IPS-NIHi11 (cell line): ENCODE measurements at places on chromosomes 2 and 18.

GRCh38 chr2:85516653-85517389 lies 22.1 kb upstream of the MAT2A start:
- no peak for DNase-seq

DNA sequence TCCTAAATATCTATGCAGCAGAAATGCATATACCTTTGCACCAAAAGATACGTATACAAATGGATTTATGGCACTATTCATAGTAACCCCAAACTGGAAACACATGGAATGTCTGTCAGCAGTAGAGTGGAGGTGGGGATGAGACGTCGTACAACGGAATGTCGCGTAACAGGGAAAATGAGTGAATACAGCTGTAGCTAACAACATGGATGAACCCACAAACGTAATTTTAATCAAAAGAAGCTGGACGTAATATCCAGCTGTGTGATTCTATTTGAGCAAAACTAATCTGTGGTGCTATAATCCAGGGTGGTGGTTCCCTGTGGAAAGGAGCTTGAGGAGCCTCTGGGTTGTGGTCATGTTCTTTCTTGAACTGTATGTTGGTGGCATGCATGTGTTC lies 89.9 kb downstream of the MTA3 start:
- no peak for DNase-seq

DNA sequence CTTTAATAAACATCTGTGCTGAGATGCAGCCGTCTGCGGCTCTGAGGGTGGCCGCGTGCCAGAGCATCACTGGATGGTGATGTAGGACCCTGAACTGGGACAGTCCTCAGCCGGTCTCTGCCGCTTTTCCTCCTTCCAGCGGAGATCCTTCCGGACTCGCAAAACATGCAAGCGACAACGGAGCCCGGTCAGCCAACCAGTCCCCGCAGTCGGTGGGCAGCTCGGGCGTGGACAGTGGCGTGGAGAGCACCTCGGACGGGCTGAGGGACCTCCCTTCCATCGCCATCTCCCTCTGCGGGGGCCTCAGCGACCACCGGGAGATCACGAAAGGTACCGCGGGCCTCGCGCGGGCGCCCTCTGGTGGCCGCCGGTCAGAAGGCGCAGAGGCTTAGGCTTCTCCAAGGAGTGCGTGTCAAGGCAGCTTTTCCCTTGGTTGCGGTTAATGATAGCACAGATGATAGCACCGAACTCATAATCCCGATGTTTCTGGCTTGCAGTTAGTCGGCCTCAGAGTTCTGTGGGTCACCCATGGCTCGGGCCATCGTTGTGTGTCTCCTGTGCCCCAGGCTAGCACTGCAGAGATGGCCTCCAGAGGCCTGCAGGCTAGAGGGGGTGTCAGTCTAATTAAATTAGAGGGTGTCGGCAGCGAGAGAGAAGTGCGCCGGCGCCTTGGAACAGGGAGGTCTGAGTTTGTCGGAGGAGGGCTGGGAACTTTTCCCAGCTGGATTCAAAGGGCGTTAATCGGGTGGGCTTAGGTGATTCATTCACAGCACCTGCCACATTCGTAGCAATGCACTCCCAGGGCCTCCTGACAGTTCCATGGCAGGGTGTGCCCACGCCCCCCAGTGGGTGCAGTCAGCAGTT lies 38.5 kb downstream of the LPIN1 start:
- peak; percentile 93 for DNase-seq

GRCh38 chr2:131535526-131535925 lies 7.8 kb downstream of the CCDC74A start:
- DNase-seq: no peak

GRCh38 chr2:105660489-105660888 lies 84.2 kb upstream of the NCK2 start:
- no peak for DNase-seq

- no peak for DNase-seq
These were observed 141.7 kb upstream of the SERPINE2 start for GRCh38 chr2:224180810-224181209.

- no peak for DNase-seq
These were observed 44.2 kb downstream of the GLI2 start for GRCh38 chr2:120779781-120780283.

- no peak for DNase-seq
These were observed 484 bp downstream of the AFF3 start for GRCh38 chr2:100141906-100142305.

- no peak for DNase-seq
These were observed 3.5 kb downstream of the CAPN10 start for GRCh38 chr2:240589850-240590525.

DNA sequence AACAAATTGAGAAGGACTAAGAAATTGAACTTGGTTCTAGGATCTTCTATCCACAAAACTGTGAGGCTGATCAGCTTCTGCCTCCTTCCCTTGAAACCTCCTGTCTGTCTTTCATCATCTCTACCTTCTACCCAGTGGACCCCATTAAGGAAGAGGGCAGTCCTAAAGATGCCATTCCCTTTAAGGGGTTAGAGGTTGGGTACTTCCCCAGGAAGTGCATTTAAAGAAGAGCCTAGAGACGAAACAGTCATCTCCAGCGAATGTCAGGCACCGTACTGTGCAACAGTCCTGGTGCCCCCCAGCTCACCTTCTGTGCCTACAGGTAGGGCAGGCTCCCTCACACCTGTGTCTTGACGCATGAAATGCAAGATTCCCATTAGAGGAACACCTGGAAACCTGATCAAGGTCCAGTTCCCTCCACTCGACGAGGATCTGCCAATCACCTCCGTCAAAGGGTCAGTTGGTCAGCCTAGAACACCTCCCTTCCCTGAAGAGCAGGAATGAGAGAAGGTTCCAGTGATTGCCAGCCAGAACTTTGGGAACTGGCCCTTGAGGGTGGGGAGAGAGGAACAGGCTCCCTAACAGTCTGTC lies 20.9 kb downstream of the LOXHD1 start:
- no peak for DNase-seq

GRCh38 chr2:181334158-181334826 lies 122.9 kb upstream of the ITGA4 start:
- no peak for DNase-seq

GRCh38 chr18:71079606-71080005 lies 790.8 kb downstream of the SOCS6 start:
- no peak for DNase-seq

GRCh38 chr2:152542337-152542994 lies 174.8 kb downstream of the PRPF40A start:
- no peak for DNase-seq

GRCh38 chr2:121949271-121949670 lies 193.8 kb downstream of the TSN start:
- no peak for DNase-seq

- DNase-seq: no peak
These were observed 78.9 kb downstream of the EHD3 start for GRCh38 chr2:31312898-31313297.

- no peak for DNase-seq
These were observed 714.6 kb downstream of the ERBB4 start for GRCh38 chr2:211823886-211824479.

- DNase-seq: no peak
These were observed 511.7 kb downstream of the EPHA4 start for GRCh38 chr2:221060376-221060775.

DNA sequence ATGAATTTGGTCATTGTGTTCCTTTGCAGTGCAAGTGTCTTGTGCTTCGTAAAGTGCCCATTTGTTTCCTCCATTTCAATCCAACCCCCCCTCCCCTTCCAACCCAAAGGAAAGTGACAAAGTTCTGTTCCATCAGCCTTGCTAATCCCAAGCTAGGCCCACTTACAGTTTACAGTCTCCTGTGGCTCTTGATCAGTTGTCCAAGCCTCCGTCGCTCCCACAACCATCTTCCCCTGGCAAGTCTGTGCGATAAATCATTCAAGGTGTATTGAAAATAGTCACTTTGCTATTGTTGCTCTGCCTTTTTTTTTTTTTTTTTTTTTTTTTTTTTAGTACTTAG lies 6.5 kb downstream of the POU3F3 start:
- no peak for DNase-seq

- peak; percentile 73 for DNase-seq
These were observed 26.6 kb upstream of the LANCL1 start for GRCh38 chr2:210503001-210503623.

DNA sequence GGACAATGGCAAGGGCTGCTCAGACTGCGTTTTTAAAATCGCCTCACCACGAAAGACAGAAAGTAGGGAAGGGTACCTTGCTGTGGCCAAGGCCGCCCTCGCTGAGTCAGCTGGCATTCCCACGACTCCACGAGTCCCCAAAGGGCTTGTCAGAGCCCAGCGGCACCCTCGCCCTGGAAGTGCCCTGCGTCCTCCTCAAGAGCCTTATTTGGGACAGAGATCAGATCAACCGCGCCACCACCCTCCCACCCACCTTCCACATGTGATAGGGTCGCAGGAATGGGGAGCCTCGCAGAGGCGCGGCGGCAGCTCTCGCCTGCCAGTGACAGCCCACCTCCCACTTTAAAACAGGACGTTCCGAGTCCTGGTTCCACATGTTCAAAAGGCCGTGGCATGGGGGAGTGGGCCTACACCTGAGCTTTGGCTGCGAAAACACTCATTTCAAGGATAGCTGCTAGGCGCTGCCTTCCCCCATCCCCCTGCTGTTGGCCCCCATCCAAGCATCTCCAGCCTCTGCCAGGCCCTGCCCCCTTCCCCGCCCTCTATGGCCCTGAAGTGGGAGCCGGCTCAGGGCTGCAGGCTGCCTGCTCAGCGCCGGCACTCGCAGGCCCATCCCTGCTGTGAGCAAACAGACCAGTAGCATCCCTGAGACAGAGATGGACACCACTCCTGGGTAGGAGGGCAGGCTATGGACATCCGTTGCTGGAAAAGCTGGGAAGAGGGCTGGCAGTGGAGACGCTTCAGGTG lies 38.1 kb upstream of the ARHGEF4 start:
- DNase-seq: peak; percentile 71

GRCh38 chr2:100437751-100438150 lies 20.3 kb upstream of the CHST10 start:
- DNase-seq: no peak

GRCh38 chr2:189047171-189047888 lies 73.2 kb downstream of the COL3A1 start:
- DNase-seq: no peak

DNA sequence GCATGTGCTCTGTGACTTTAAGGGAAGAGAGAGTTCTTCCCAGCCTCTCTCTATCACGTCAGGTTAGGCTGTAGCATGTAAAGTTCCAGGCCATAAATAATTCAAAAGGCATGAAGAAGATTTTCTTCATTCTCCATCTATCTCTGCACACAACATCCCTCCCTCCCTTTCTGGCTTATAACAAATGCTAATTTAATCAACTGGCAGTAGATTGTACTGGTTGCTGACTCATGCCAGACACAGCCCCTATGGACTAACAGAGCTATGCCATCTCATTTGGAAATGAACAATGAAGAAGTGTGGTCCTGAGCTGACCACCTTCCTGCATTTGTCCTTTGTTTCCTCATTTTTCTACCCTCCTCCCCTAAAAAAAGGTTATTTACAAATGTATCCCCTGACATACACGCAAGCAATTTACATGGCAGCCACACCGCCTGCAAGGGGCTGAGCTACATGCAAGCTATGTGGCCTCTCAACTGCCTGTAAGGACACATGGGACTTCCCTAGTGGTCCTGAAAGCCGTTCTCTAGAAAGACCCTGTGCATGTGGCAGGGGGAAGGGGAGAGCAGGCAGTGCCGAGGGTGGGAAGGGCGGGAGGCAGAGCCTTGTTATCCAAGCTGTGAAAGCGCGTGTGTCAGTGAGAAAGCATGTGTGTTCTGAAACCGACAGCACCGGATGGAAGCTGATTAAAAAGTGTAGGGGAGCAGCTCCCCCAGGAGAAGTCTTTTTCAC lies 90.9 kb upstream of the KLF7 start:
- DNase-seq: no peak

DNA sequence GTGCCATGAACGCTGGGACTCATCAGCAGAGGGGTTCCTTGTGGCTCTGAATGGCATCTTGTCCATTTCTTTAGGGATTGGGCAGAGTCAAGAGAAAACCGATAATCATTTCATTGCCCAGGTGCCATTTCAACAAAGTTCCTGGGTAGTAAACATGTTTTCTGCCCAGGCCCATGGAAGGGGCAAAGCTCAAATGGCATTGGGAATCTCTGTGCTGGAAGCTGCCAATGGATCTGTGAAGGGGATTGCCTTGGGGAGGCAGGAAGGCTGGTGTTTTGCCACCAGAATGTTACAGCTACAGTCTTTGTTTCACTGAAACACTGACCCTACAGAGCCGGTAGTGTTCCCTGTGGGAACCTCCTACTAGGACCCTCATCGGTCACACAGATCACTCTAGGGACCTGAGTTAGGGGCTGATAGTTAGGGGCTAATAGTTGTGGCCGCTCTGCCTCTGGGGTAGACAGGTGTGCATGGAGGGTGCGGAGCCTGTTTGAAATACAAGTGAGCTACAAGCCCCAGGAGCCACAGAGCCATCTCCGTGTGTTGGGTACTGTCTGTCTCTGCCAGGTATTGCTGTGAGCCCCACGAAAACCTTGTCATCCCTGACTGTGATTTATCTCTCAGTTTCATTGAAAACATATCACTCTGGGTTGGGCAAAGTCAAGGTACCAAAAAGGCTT lies 224.4 kb upstream of the COPS8 start:
- no peak for DNase-seq

GRCh38 chr2:240248721-240249422 lies 108.4 kb upstream of the OTOS start:
- DNase-seq: no peak

GRCh38 chr2:150267651-150268415 lies 219.6 kb downstream of the RND3 start:
- DNase-seq: peak; percentile 26

DNA sequence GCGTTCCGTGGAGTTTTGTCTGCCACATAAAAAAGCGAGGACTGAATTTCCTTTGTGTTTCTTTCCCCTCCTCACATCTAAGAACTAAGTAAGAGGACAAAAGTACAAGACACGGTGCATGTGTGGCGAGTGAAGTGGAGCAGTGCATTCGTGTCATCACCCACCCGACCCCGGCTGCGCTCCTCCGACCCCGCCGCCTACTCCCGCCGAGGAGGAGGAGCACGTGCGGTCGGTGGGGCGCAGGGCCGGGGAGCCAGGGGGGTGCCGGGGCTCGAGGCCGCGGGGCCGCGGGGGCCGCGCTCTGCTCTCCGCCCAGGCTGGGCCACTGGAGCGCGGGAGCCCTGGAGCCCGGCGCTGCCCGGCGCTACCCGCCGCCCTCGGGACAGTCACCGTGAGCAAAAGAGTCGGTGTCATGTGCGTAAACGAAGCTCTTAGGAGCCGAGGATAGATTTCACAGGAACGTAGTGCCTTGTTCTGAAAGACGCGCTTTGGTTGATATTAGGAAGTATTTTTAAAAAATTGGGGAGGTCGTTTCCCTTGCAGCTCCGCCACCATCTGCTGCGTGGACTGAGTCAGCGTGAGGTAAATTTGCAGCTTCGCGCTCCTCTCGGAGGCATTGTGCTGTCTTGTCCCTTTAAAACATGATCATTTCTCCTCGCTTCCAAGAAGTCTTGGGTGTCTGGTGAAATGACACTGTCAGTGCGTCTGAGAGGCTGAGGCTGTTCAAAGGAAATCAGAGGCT lies 11.0 kb downstream of the TBR1 start:
- DNase-seq: no peak

- no peak for DNase-seq
These were observed 1.0 kb upstream of the PUM2 start for GRCh38 chr2:20351555-20352229.

DNA sequence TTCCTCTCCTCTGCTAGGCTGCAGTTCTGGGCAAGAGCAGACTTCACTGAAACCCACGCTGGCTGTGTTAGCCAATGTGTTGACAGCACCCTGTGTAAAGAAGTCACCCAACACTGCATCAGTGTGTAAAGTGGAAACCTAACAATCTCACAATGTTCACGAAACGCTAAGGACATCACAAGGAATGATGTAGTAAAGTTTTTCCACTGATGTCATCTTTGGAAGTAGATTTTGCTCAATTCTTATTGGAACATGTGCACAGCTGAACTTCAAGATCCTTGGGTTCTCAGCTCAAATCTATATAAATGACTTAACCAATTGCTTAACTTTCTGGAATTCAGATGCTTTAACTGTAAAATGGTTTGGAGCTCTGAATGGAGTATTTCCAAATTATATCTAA lies 1112.5 kb downstream of the TSN start:
- DNase-seq: no peak
